ENCODE measurements at places on chromosomes 12 and 14. TPM values are rescaled to one million over a fixed set of nuclear protein-coding genes. Genes with fewer than 3 reads are reported as not detected.

Gene GLS2
- 1.5 TPM for total RNA-seq

Gene SLC25A47
- total RNA-seq, result not detected

Gene GYS2
- not detected for total RNA-seq

Gene ZFHX2
- not detected for total RNA-seq

Gene KRT72
- not detected for total RNA-seq

Gene DPPA3
- not detected for total RNA-seq

Gene ZNF664
- total RNA-seq, result 37.9 TPM

Gene INSM2
- not detected for total RNA-seq

DNA sequence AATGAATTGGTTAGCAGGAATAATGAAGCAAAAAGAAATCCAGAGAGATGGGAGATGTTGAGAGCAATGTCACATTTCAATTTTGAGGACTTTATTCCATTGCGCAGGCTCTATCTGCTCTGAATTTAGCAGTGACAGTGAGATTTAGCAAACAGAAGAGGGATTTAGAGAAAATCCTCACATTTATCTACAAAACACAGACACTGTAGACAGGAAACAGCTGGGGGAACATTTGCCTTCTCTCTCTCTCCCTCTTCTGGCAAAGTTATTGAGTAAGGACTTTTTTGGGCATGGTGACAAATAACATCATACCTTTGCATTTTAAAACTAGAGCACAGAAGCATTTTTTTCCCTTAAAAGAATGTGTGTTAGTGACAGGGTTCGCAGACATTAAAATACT, at the start of gene IGF1:
Gene IGF1, minus strand, starts transcription at position 158 of the 400 bp plus-strand sequence. CDS start 182 bp downstream, outside the sequence.
- no peak for DNase-seq

GRCh38 chr14:55752580-55753390, 172.8 kb downstream of the KTN1 start:
- peak; percentile 56 for DNase-seq

GRCh38 chr14:69572030-69572840, 2.4 kb downstream of the CCDC177 start:
- peak; percentile 37 for DNase-seq

GRCh38 chr12:104958805-104959334, 780 bp upstream of the SLC41A2 start:
- peak; percentile 28 for DNase-seq

- peak; percentile 69 for DNase-seq
Measured at GRCh38 chr12:20369305-20370013, 1.1 kb downstream of the PDE3A start.

GRCh38 chr14:37858733-37859132, 263.3 kb downstream of the TTC6 start:
- no peak for DNase-seq

GRCh38 chr14:26930576-26930975, 332.7 kb upstream of the NOVA1 start:
- no peak for DNase-seq

DNA sequence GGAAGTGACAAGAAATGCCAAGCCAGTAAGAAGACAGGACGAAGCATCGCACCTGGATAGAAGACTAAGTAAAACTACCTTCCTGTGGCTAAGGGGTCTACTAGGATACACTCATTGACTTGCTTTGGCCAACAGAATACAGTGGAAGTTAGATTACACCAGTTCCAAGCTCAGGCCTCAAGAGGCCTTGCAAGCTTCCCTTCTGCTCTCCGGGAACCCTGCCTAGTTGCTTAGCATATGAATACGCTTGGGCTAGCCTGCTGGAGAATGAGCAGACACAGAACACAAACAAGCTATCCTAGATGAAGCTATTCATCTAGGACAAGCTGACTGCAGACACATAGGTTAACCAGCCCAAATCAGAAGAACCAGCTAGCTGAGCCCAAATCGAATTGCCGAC, 97.0 kb downstream of the DPF3 start:
- DNase-seq, result no peak

GRCh38 chr14:60721326-60722106, 2.6 kb downstream of the SIX4 start:
- DNase-seq, result no peak

GRCh38 chr14:68145539-68145938, 326.0 kb downstream of the RAD51B start:
- DNase-seq, result no peak

- DNase-seq, result no peak
Measured at GRCh38 chr14:54440037-54440436, 1.1 kb downstream of the CNIH1 start.

DNA sequence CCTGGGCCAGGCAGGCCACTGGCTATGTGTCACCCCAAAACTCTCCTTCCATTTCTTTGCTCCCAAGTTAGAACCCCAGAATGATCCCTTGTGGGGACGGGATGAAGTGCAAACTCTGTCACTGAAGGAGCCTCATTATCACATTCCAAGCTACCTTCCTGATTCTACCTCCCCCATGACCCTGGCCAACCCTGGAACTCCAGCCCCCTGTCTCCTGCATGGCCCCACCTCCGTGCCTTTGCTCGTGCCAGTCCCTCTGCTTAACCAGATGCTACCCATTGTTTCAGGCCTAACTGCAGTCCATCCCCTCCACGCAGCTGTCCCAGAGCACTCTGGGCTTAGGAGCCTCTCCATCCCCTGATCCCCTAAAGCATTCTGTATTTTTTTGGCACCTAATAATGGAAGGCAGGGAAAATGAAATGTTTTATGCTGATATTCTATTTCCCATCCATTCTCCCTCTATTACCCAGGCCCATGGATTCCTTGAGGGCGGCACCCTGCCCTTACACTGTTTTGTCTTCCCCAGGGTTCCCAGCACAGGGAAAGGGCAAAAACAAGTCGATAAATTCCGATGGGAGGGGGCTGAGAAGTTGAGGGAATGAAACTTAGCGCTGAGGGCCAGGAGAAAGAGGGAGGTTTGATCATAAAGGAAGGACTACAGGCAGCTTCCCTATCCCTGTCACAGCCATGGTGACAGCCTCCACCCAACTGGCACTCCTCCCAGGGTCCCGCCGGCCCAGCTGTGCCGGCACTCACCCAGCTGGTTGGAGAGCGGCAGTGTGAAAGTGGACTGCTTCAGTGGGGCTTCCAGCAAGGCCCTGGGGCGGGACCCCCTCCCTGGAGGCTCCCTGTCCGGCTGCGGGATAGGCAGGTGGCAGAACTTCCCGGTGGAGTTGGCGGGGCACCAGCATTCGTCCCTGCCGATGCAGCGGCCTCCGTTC, 58.1 kb downstream of the ISCA2 start:
- DNase-seq, result no peak

DNA sequence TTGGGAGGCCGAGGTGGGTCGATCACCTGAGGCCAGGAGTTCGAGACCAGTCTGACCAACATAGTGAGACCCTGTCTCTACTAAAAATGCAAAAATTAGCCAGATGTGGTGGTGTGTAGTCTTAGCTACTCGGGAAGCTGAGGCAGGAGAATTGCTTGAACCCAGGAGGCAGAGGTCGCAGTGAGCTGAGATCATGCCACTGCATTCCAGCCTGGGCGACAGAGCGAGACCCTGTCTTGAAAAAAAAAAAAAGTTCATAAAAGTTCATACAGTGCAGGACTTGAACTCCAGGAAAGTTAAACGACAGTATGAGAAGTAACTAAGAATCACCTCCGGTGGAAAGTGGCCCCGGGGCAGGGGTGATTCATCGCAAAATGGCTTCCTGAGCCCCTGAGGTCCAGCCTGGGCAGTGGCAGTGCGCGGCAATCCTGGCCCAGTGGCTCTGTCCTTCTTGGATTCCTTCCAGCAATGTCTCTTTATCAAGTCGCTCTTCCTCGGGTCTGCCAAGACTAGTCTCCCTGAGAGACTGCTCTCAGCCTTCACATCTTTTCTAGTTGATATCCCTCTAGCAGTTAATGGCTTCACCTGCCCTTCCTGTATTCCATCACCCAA, 16.7 kb upstream of the MAP1LC3B2 start:
- DNase-seq, result no peak

GRCh38 chr12:23204933-23205778, 580.2 kb downstream of the ETNK1 start:
- DNase-seq, result no peak

DNA sequence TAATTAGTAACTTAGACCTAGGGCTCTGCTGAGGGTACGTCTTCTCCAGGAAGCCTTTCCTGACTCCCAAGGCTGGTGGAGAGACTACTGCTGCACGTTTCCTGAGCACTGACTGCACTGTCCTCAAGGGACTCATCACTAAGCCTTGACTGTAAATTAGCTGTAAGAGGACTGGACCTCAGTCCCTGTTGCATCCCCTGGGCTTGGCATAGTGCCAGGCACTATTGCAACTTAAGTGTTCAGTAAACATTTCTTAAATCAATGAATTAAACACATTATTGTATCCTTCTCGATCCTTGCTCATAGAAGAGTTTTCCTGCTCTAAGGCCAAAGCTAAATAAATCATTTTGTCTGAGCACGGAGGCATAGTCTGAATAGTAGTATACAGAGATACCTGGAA, 31.9 kb upstream of the IFNG-AS1 start:
- no peak for DNase-seq

GRCh38 chr12:124622331-124622730, 54.9 kb upstream of the NCOR2 start:
- DNase-seq, result no peak

- no peak for DNase-seq
Measured at GRCh38 chr14:50599700-50600444, 39.9 kb downstream of the ATL1 start.

DNA sequence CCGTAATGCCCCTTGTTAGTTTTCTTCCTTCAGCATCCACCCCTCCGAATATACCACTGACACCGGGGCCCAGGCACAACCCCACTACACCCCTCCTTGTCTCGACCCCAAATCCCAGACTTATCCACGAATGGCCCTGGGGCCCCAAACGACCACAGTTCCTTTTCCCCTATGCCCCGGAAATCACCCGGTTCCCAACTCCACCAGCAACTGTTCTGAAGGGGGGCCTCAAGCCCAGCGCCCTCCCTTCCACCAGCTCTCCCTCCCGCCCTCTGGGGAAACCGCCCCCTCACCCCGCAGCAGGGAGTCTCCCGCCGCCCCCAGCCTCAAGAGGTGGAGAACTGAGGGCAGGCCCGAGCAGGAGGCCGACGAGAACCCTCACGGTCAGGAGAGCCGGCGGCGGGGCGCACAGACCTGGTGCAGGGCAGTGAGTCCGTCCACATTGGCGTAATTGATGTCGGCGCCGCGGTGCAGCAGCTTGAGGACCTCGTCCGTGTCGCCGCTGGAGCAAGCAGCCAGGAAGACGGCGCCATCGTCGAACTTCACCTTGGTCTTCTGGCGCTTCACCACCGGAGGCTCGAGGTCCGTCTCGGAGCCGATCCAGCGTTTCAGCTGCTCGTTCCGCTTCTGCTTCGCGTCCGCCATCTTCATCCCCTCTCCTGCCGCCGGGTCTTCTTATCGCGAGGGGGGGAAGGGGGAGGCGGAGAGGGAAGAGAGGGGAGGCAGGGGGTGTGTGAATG, 446 bp downstream of the PPP1R12A start:
- peak; percentile 74 for DNase-seq

DNA sequence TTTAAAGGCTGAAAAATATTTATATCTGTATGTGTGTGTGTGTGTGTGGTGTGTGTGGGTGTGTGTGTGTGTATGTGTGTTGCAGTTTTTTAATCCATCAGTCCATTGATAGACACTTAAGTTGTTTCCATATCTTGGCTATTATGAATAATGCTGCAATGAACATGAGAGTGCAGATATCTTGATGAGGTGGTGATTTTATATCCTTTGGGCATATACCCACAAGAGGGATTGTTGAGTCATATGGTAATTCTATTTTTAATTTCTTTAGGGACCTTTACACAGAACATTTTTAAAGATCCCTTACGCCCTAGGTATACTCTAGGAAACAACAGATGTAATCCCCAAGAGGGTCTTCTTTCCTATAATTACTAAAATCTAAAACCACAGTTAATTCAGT, 154.5 kb upstream of the CLEC14A start:
- no peak for DNase-seq

GRCh38 chr12:116922194-116922897, 11.6 kb downstream of the FBXW8 start:
- DNase-seq, result no peak

GRCh38 chr12:84954415-84954814, 41.8 kb upstream of the SLC6A15 start:
- no peak for DNase-seq

DNA sequence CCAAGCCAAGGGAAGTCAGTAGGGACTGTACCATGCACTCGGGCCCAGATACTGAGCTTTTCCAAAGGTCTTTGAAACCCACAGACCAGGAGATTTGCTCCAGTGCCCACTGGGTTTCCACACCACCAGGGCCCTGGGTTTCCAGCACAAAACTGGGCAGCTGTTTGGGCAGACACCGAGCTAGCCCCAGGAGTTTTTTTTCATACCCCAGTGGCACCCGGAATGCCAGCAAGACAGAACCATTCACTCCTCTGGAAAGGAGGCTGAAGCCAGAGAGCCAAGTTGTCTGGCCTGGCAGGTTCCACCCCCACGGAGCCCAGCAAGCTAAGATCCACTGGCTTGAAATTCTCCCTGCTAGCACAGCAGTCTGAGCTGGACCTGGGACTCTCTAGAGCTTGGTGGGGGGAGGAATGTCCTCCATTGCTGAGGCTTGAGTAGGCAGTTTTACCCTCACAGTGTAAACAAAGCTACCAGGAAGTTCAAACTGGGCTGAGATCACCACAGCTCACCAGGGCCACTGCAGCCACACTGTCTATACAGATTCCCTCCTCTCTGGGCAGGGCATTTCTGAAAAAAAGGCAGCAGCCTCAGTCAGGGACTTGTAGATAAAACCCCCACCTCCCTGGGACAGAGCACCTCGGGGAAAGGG, 793.7 kb downstream of the RPS29 start:
- DNase-seq, result peak; percentile 15

GRCh38 chr14:24055971-24056799, 4.4 kb downstream of the CARMIL3 start:
- DNase-seq, result no peak

- DNase-seq, result no peak
Measured at GRCh38 chr12:43921666-43922337, 85.9 kb downstream of the TMEM117 start.

DNA sequence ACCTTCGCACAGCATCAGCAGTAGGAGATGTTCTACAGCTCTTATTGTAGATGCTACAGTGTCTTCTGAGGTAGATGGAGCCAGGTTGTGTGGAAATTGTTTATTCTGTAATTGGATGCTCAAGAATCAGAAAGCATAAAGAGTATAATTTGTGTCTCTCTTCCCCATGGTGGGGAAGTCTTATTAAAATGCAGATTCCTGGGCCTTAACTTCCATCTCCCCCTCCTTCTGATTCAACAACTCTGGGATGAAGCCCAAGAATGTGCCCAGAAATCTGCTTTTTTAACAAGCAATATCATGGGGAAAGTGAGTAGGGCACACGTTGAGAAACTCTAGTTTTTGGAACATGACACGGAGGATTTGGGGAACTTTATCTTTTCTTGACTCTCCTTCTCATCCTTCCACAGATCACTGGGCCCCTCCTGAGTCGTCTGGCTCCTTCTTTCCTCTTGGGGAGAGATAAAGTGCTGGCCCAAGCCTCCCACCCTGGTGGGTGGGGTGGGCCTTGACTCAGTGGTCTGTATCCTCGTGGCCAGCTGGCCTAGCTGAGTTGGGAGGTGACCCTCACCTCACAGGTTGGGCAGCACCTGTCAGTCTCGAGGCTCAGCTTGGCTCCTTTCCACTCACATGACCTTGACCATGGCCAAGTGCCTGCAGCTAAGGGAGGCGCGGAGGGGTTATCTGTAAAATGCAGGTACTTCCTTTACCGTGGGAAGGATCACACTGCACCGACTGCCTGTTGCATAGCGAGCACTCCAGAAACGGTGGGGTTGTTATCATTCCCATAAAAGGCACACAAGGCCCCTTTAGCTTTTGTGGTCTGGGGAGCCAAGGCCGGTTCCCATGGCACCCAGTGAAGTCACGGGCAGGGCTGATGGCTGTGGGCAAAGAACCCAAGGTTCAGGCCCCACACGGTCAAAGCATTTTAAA, 141.9 kb downstream of the CHST11 start:
- DNase-seq, result no peak

GRCh38 chr14:85686908-85687307, 157.0 kb downstream of the FLRT2 start:
- no peak for DNase-seq
